ENCODE measurements at places on chromosomes 4 and X.

DNA sequence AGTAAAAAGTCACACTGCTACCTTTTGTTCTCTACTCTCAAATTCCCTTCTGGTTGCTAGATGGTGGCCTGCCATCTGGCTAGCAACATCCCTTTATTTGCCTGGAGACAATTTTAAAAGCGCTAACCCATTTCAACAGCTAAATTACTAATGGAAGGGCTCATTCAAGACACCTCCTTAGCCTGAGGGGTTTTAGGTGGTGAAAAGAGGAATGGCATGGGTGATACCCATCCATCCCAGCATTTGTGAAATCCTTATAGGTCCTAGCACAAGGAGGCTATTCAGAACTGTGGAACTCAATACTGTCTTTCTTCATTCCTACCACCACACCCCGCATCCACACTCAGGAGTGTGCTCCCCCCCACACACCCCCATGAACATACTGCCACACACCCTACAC lies 33.5 kb downstream of the ARHGEF9 start:
- DNase-seq: no peak

- no peak for DNase-seq
Measured at GRCh38 chr4:113846433-113846832, 84.9 kb upstream of the CAMK2D start.

DNA sequence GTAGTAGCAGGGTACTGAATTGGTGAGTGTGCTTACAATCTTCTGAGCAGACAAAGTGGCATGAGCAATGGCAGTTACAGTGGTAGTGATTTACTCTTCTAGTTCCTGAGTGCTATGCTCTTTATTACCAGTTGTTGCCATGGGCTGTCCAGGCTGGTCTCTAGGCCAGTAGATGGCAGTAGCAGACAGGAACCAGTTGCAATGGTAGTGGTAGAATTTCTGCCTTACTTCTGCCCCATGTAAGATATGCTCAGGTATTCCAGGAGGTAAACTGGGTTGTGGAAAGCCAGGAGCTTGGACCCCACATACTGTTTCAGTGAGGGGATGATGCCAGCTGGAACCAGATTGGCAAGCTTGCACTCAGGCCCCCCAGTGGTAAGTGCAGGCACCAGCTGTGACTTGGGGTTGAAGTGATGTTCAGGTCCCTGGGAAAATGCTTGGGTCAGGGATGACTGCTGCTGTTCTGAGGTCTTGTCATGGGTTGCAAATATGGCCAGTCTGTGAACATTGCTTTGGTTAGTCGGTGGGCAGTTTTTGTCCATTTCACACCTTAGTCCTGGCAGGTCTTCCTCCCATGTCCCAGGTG lies 63.0 kb upstream of the ZXDB start:
- DNase-seq: no peak

DNA sequence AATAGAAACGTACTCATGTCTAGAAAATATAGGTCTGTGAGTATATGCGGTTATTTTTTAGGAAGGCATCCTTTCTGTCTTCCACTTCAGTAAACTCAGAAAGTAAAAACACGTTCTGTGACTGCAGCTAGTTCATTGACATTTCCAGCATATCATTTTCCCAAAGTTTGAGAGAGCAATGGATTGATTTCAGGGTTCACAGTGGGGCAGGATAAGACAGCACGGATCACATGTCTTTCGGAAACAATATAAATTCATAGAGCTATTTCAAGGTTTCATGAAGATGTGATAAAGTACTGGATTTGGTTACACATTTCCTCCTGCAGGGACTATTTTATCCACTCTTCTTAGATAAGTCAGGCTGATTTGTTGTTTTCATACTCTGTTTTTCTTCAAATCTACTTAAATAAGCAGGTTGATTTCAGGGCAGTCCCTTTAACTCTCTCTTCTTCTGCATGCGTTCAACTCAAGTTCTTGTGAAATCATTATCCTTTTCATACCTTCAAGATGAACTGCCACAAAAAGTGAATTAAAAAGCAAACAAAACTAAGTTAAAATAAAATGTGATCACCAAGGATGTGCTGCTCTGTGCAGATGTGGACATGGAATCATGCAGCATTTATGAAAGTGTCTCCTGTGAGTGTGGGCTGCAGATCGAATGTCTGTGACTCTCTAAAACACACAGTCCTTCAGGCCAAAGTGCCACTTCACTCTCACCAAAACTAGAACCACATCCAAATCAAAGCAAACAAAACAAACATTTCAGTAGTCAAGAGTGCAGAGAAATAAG lies 187.7 kb downstream of the UNC5C start:
- DNase-seq: no peak

GRCh38 chr4:54227256-54228055 lies 1.6 kb upstream of the PDGFRA start:
- DNase-seq: no peak

- DNase-seq: no peak
Measured at GRCh38 chrX:114619874-114620273, 36.0 kb downstream of the HTR2C start.

DNA sequence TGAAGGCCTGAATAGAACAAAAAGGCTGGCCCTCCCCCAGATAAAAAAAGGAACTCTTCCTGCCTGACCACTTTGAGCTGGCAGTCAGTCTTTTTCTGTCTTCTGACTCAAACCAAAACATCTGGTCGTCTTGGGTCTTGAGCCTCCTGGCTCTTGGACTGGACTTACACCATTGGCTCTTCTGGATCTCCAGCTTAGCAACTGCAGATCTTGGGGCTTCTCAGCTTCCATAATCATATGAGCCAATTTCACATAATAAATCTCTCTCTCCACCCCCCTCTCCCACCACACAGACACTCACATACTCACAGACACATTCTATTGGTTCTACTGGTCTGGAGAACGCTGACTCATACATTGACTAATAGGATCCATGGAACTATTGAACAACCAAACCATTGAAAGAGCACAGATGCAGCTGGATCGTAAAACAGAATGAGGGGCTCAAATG lies 15.6 kb upstream of the CWH43 start:
- DNase-seq: no peak

DNA sequence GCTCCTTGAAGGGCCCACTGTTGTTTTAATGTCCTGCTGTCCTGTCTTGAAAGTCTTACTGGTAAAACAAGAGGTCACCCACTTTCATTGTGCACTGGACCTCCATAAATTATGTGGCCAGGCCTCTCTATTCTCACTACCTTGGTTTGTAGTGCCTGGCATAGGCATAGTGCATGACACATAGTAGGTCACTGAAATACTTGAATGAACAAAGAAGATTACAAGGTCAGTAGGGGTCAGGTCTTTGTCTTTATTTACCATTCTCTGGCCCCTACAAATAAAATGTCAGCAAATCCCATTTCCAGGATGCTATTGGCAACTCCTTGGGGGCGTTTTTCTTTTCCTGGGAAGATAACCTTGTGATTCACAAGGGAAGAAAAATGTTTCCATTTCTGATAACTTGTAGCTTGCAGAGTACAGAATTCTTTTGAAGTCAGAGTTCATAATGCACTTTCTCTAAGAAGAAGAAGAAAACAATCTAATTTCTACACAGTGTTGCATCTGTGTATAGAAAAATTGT lies 1.4 kb downstream of the PGM2 start:
- no peak for DNase-seq

DNA sequence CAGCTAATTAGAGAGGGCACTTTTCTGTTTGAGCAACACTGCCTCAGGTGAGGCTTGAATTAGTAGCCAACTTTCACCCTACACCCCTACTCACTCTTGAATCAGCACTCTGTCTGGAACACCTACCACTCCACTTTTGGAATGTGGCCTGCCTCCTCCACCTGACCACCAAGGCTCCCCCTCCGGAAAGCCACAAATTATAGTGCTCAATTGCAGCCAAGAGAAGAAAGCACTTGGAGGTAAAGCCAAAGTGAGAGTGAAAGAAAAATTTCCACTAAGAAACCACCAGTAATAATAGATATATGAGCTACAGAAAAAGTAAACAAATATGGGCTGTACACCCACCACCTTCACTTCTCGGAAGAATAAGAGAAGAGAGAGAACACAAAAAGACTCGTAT lies 41.1 kb downstream of the PPP3CA start:
- DNase-seq: no peak

- DNase-seq: no peak
Measured at GRCh38 chr4:30760551-30760950, 40.4 kb downstream of the PCDH7 start.

GRCh38 chr4:54781756-54782155 lies 124.0 kb downstream of the KIT start:
- DNase-seq: no peak

DNA sequence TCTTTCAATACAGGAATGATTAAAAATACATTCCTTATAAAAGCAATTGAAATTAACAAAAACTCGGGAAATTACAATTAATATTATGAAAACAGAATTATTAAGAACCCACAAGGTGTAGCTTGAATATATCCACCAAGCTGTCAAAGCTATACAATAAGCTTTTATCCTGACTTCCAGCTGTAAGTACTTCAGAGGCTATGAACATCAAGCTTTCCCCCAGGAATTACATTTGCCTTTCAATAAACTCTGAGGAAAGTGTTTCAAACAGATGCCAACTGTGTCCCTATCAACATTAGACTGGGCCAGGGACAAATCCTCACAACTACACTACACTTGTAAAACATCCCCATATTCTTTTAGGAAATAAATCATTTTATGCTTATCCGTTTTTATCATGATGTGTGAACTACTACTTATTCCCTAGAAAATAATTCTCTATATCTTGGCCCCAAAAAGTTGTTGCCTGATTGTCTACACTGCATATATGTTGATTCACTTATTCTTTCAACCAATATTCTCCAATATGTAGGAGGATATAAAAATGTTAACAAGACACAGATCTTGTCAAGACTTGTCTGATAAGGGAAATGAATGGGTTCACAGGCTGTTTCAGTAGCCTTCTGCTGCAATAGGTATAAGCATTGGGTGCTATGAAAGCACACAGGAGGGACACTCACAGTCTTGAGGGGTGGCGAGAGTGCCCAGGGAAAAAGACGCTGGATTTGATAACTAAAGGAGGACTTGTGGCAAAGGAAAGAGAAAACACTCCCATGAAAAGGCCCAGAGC lies 494.1 kb downstream of the CENPC start:
- DNase-seq: no peak

DNA sequence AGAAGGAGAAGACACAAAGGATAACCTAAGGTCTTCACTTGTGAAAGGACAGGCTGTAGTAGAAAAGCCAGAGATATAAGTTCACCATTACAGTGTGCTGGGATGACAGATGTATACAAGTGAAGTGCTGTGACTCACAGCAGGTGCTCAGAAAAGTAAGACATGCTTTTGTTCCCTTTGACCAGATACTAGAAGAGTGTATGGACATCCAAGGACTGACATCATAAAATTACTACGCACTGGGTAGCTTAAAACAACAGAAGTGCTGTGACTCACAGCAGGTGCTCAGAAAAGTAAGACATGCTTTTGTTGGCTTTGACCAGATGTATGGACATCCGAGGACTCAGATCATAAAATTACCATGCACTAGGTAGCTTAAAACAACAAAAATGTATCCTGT lies 61.6 kb upstream of the BTC start:
- DNase-seq: no peak

- DNase-seq: no peak
Measured at GRCh38 chr4:156515295-156515694, 456.3 kb downstream of the PDGFC start.

DNA sequence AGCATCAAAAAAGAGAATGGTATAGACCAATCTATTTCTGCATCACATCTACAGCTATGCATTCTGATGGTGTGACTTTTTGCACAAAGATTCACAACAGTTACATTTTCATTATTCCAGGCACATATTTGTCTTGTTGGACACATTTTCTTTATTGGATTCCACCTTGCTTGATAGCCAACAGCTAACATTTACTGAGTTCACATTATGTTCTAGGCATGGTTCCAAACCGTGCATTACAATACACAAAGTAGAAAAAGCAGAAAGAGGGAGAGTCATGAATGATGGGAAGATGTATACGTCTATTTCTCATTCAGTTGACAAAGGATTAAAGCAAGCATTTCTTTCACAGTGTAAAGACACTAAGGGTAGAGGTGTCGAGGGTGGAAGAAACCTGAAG lies 22.9 kb upstream of the CLGN start:
- DNase-seq: no peak

DNA sequence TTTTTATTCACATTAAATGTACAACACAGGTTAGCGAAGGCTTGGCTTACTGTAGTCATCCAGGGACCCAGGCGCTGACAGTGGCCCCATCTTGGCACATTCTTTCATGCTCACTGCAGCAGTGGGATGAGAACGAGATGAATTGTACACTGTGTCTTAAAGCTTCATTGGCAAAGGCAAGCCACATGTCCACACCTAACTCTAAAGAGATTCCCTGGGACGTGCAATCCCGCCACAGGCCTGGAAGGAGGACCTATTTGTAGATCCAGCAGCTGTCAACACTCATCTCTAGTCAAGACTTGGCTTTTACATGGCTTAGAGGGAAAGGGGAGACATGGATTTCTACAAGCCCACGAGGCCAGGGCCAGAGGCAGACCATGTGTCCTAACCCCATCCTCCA lies 16.1 kb upstream of the CXCR3 start:
- no peak for DNase-seq

GRCh38 chr4:97116511-97116910 lies 1026.8 kb downstream of the STPG2 start:
- DNase-seq: no peak

- no peak for DNase-seq
Measured at GRCh38 chr4:104906276-104906675, 240.4 kb upstream of the TET2 start.

- no peak for DNase-seq
Measured at GRCh38 chr4:46993075-46994006, at the start of gene GABRA4. TSS of gene GABRA4 (minus strand) at chr4:46993581. CDS start at chr4:46993424, 157 bp downstream.

DNA sequence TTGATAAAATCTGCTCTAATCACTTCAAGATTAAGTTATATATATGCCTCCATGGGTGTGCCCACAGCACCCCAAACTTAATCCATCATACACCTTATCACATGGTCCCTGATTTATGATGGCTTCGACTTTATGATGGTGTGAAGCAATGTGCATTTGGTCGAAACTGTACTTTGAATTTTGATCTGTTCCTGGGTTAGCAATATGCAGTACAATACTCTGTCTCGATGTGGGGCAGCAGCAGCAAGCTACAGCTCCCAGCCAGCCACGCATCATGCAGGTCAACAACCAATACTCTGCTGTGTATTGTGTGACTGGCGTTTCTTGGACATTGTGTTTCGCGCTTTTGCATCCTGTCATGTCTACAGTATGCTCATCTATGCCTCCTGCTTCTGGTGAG lies 62.6 kb downstream of the MCUB start:
- DNase-seq: no peak

DNA sequence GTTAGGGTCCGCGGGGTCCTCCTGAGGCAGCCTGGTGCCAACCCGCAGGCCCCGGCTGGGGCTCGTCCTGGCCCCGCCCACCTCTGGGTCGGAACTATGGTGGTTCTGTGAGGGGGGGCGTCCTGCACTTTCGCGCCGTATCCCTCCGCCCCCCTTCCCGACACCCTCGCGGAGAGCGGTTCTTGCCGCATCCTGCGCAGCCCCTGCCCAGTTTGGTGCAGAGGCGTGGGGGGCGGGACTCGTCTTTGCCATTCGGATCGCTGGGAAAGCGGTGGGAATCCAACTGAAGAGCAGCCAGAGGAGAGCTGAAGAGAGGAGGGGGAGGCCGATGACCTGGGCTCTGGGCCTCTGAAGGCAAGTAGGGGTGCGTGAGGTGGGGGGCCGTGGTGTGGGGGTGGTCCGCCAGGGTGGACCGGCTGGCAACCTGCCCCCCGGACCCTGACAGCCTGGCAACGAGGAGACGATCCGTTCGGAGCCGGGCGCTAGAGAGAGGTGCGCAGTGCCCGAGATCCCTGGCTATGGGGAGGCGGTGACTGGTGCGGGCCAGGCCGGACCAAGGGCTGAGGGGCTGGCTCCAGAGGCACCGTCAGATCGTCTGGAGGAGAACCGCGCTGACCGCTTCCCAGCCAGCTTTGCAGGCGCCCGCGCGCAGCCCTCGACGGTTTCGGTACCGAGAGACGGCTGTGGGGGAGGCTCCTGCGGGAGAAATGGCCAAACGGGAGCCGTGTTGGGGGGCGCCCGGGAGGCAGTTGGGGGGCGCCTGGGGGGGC lies at the start of gene GPRASP1:
GPRASP1 (plus strand) TSS at position 242 of the 770 bp plus-strand sequence. CDS start 2,431 bp downstream, outside the sequence.
- no peak for DNase-seq

Data from LoVo (cell line).